ENCODE measurements at places on chromosomes 6 and 20.

- DNase-seq = no peak
These were observed 39.6 kb upstream of the POU5F1 start for GRCh38 chr6:31210123-31210522.

DNA sequence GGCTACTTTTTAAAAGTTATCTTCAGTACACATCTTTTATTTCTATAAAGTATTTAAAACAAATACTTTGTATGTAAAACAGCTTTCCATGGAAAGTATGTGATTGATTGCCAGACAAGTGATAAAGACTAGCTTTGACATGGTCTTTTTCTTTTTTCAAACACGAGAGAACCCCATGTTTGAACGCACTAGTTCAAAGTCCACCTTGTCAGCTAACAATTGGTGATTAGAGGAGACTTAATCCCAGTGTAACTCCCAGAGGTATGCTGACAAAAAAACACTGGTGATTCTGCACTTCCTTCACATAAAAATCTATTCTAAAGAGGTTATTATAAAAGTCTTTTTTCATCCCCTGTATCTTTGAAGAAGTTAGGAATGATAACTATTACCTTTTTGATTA is 438.1 kb downstream of the GJA1 start:
- DNase-seq = no peak

- no peak for DNase-seq
These were observed 10.1 kb downstream of the ALDH5A1 start for GRCh38 chr6:24504649-24505586.

DNA sequence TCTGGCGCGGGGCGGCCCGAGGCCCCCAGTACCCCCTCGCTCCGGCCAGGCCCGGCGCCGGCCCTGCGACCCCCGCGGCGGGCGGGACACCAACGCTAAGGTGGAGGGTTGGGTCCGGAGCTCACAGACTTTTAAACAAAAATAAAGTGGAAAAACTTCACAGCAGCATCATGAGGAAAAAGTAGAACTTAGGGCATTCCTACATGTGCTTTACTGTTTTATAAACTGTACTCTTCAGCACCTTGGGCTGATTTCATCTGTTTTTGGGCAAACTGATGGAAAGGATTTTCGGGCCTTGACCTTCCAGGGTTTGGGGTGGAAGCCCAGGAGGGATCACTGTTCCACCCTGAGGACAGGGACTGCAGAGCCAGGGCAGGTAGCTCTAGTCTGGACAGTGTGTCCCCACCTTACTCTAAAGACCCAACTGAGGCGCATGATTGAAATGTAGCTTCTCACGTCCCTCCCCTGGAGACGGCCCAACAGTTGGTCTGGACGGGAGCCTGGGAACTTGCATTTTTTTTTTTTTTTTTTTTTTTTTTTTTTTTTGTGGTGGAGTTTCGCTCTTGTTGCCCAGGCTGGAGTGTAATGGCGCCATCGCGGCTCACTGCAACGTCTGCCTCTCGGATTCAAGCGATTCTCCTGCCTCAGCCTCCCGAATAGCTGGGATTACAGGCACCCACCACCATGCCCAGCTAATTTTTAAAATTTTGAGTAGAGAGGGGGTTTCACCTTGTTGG is 740 bp downstream of the NELFCD start:
- peak; percentile 23 for DNase-seq

GRCh38 chr6:3623451-3624249 is 127.9 kb downstream of the PXDC1 start:
- no peak for DNase-seq

- no peak for DNase-seq
These were observed 173.4 kb downstream of the DTNBP1 start for GRCh38 chr6:15489261-15489962.

DNA sequence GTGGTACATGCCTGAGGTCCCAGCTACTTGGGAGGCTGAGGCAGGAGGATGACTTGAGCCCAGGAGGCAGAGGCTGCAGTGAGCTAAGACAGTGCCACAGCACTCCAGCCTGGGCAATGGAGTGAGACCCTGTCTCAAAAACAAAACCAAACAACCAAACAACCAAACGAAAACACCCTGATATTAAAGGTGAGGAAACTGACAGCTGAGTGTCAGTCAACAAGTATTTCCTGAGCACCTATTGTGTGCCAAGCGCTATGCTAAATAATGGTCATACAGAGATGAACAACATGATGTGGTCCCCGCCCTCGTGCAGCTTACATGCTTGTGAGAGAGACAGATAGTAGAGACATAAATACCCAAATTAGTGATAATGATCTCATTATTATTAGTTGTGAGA is 1.9 kb upstream of the TULP1 start:
- DNase-seq = no peak

DNA sequence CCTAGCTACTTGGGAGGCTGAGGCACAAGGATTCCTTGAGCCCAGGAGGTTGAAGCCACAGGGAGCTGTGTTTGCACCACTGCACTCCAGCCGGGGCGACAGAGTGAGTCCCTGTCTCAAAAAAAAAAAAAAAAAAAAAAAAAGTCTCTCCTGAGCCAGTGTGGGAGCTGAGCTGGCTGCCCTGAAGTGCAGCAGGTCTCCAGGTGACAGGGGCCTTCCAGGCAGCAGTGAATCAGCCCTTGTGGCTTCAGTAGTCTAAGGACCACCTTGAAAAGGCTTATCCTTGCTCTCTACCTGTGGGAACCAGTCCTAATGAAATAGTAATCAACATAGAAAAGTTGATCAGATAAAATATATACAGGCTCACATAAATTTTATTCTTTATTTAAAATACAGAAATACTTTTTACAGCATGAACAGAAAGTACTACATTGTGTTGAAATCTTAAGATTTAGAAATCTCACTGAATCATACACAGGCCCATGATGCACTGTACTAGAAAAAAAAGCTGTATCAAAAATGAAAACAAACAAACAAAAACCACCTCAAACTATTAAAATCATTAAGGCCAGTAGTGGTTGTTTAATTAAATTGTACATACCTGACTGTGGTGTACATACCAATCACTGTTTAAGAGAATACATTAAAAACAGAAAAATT is 128.9 kb downstream of the SCML4 start:
- no peak for DNase-seq
